ENCODE measurements at places on chromosomes 7 and 10.

- no peak for DNase-seq
Measured at GRCh38 chr10:86065711-86066251, 300.8 kb downstream of the GRID1 start.

- DNase-seq, result no peak
Measured at GRCh38 chr10:5905854-5906507, 15.9 kb downstream of the FBH1 start.

- no peak for DNase-seq
Measured at GRCh38 chr7:80584778-80585177, 53.7 kb upstream of the CD36 start.

DNA sequence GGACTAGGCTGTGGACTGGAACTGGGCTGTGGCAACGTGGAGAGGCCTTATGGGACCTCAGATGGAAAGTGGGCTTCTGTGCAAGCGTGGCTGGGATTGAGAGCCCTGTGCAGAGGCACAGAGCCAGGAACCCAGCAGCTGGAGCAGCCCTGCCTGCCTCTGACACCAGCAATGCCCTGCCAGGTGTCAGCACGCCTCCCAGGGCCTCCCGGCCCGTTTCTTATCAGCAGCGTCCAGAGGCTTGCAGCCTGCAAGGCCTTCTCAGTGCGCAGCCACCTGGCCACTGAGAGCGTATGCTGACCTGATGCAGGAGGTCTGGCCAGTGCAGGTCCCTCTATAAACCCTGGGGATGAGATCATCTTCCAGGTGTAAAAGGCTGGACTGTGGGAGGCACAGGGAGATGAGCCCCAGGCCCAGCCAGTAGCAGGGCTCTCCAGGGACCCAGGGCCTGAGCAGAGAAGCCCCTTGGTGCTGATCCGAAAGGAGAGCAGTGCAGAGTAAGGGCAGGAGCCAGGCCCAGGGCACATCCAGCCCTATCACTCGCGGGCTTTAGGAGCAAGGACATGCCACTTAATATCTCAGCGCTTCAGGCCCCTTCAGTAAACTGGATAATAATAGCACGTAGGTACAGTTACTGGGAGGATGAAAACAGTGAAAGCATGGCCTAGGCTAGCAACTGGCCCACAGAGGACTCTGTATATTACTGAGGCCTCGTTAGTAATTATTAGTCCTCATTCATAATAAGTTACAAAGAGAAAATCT is 38.8 kb upstream of the ANTXRL start:
- DNase-seq, result no peak

DNA sequence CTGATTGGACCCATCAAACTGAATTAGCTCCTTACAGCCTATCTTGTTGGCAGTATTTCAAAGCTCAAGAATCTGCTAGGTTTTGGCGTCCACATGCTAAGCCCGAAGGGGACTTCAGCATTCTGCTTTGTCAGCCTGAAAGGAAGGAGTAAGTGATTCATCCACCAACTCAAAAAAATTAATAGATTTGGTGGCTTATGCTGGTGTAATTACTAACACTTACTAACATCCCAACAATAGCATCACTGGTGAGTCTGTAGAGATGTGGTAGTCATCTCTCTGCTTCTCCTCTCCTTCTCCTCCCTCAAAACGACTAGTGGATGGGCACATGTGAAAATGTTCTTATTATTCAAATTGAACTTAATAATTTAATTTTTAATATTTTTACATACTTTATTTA is 53.8 kb upstream of the EGR2 start:
- no peak for DNase-seq

- no peak for DNase-seq
Measured at GRCh38 chr10:19778996-19779395, 37.2 kb upstream of the PLXDC2 start.

DNA sequence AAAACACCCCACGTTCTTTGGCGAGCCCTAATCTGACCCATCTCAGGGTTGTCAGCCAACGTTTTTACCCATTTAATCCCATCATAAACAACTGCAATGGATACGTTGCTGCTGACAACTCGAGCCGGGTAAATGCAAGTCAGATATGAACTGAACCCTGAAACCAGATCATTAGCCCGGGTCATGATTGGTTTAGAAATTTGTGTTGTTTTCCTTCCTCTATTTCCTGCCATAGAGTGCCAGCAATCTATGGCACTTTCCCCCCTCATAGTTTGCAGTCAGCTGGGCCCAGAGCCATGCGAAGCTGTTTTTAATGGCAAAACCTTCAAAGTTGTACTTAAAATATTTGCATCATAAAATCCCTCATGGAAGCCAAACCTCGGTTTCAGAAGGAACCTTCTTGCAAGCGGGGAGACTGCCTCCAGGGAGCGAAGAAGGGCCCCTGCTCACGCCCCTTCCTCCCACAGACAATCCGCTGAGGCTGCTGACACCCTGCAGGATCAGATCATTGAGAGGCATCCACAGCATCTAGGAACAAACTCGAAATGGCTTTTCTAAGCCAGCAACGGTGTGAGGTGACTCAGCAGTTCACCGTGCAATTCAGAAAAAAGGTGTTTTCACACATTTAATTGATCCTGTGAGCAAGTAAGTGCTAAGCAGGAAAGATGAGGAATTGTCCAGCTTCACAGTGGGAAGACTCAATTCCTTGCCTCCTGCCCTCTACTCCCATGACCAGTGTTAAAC is 710.1 kb downstream of the PARD3 start:
- no peak for DNase-seq

DNA sequence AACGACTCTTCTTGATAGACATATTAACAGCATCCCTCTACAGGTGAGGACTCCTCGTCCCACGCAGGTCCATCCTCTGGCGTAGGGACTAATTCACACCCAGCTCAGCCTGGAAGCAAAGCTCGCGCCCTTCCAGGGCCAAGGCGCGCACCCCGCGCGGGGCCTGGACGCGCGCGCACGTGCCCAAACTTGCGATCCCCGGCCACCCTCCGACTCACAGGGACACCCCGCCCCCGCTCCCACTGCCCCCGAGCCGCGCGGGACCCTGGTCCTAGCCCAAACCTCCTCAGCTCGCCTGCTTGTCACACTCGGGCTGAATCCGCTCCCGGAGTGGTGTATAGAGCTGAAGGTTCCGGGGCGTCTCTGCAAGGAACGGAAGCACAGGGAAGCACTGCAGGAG is 76.9 kb downstream of the ZNF248 start:
- no peak for DNase-seq

- DNase-seq, result no peak
Measured at GRCh38 chr10:24430591-24430990, 221.7 kb downstream of the KIAA1217 start.

DNA sequence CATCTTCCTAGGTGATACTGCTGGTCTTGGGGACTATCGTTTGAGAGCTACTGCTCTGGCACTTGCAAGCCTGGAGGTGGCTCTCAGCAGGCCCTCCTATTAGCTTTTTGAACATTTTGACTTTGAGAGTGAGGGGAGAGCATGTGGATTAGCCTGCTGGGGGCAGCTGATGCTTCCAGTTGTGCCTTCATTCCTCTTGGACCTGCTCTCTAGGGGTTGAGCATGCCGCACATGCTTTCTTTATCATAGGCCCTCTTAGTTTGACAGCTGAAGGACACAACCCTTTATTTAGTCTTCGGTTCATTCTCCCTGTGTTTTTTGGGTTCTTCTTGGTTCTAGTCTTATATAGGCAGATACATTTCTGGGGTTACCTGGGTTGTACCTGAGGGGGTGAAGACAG is 132.1 kb downstream of the GALNT17 start:
- DNase-seq, result no peak

GRCh38 chr7:7681936-7682329 is 36.5 kb downstream of the RPA3 start:
- no peak for DNase-seq

DNA sequence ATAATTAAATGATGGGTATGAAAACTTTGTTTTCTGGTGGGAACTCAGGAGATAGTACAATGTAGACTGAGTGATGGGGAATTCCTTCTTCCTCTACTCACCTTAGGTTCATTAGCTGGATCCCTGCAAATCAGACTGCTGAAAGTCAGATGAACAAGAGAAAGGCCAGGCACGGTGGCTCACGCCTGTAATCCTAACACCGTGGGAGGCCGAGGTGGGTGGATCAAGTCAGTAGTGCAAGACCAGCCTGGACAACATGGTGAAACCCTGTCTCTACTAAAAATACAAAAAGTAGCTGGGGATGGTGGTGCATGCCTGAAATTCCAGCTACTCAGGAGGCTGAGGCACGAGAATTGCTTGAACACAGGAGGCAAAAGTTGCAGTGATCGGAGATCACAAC is 28.7 kb upstream of the ST8SIA6 start:
- DNase-seq, result no peak
